ENCODE measurements at places on chromosomes 2 and 18.
A peak's percentile ranks its signal among the peaks of the same experiment; 100 is the strongest.

- no peak for DNase-seq
Observed at GRCh38 chr2:195313962-195314361, 343.1 kb upstream of the SLC39A10 start.

- DNase-seq: peak; percentile 74
Observed at GRCh38 chr2:43482961-43483360, 112.9 kb downstream of the THADA start.

DNA sequence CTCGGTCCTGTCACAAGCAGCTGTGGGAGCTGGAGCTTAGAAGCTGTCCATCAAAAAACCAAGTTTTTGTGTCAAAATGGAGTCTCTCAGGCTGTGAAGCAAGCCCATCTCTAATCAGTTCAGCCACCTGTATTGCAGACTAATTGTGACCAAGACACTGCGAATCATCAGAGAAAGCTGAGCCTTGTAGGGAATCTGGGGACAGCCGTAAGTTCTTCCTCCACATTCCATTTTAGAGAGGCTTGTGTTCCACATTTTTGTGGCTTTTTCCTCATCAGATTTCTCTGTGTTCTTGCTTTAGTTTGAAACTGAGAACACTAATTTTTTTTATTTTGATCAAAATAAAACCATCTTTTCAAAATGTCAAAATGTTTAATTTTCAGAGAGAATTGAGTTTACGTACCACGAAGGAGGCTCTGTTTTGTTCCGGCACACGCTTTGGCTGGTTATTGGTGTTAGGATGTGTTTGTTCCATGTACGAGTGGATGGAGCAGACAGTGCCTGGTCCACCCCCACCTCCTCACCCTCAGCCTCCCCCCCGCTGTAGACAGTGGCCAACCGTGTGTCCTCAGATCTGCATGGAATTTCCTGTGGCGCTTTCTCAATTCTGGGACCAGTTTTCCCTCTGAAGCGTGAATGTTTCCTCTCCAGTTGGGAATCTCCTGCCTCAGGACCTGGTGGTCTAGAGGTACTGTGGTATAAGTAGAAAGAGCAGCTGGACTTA, 140.8 kb downstream of the AGAP1 start:
- DNase-seq: peak; percentile 19

DNA sequence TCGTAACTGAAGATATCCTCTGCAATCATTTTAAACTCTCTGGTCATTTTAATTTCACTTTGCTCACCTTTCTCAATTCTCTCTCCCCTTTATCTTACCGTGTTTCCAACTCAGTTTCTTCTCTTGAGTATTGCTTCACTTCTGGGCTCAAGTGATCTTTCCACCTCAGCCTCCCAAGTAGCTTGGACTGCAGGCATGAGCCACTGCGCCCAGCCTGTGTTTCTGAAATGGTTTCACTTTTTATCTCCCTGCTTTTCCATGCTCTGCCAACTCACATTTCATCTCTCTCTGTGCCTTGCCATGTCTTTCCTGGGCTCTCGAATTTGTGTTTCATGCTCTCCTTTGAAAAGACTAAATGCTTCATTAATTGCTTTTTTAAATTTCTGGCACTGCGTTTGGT, 30.5 kb upstream of the TMEM131 start:
- DNase-seq: no peak

DNA sequence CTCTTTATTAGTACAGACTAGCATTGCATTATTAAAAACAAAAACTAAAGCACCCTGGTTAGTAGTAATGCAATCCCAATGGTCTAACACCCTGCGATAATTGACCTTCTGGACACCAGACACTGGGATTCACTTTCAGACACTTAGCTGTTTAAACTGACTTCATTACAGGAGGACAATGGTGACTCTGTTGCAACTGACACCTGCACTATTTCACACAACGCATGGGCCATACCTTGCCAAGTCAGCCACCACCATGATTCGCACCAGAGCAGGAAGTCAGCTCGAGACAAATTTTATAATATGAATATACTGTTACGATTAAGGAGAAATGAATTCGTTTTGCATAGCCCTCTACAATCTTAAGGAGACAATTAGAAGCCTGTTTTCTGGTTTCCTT, 150.7 kb downstream of the MEIS1 start:
- no peak for DNase-seq

DNA sequence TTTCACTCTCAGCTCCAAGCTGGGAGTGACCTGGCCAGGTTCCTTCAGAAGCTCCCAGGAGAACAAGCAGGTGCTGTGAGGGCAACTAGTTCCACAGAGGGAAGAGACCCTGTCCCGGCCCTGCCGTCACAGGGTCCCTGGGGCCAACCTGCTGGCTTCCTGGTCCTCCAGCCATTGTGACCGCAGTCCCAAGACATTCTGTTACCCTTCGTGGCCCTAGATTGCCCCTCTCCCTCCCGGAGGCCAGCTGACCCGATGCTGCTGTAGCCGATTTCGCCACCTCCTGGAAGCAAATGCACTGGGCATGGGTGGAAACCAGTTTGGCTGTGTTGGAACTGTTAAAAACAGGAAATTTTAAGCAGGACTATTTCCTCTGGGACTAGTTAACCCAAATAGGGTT, 55.4 kb downstream of the EPAS1 start:
- DNase-seq: no peak

DNA sequence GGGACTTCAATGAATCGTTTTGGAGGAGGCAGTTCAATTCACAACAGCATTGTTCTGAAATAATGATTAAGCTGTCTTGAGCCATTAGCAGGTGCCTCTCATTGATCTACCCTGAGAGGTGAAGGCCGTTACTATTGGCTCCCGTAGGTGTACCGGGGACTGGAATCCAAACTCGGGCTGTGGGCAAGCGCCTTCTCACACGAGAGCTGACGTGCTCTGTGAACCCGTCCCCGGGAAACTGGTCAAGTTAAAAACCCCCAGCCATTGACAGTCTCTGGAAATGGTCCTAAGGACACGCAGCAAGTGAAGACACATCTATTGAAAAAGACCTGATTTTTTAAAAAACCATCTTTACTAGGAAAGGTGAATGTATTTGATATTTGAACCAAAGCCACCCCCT, 8.1 kb upstream of the NFATC1 start:
- no peak for DNase-seq

GRCh38 chr2:3480352-3481010, 38.9 kb downstream of the ADI1 start:
- DNase-seq: no peak

DNA sequence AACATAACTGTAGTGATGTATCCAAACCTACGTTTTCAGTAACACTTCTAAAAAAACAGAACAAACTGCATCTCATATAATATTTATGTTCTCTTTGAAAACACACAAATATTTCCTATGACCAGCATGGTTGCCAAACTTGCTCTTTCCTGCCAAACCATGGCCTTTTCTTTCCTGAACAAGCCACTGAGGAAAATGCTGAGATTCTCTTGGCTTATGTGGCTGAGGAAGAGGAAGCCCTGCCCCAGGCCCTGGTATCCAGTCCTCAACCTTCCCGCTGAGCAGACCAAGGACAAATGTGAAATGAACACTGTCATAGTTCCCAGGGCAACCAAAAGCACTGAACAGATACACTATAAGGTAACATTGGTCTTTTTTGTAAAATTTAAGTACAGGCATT, 35.9 kb upstream of the NARS1 start:
- no peak for DNase-seq

DNA sequence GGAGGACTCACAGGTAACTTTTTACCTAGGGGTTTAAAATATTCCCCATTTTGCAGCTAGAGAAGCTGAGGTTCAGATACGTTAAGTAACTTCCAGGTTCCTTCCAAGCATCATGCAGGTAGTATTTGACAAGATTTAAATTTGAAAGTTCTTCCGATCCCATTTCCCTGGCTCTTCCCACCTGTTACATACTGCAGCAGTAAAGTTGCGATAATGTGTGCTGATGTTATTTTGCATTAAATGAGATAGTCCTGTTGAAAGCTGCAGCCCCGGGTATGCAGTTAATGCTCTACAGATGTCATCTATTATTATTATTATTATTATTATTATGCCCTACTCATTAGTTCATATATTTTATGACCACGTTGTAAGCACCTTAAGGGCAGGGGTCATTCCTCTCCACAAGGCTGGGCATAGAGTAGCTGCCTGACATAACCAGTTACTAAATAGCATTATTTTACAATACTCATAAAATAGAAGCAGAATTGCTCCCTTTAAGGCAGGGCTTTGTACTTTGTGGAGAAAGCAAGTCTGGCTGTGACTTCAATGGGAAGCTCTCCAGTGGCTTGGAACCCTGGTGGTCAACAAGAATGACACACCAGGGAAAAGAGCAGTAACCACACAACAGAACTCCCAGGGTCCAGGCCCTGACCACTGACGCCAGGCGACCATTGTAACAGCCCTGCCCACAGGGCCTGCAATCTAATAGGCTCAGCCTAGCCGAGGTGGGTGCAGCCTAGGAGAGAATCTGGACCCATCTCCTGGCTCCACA, 112.0 kb upstream of the STPG4 start:
- peak; percentile 68 for DNase-seq

- DNase-seq: no peak
Observed at GRCh38 chr2:38108907-38109731, 33.2 kb upstream of the CYP1B1 start.

- no peak for DNase-seq
Observed at GRCh38 chr2:98897746-98898145, 38.3 kb downstream of the CRACDL start.

- no peak for DNase-seq
Observed at GRCh38 chr2:5995832-5996231, 303.6 kb downstream of the SOX11 start.

- no peak for DNase-seq
Observed at GRCh38 chr2:62947403-62947802, 103.2 kb upstream of the OTX1 start.

DNA sequence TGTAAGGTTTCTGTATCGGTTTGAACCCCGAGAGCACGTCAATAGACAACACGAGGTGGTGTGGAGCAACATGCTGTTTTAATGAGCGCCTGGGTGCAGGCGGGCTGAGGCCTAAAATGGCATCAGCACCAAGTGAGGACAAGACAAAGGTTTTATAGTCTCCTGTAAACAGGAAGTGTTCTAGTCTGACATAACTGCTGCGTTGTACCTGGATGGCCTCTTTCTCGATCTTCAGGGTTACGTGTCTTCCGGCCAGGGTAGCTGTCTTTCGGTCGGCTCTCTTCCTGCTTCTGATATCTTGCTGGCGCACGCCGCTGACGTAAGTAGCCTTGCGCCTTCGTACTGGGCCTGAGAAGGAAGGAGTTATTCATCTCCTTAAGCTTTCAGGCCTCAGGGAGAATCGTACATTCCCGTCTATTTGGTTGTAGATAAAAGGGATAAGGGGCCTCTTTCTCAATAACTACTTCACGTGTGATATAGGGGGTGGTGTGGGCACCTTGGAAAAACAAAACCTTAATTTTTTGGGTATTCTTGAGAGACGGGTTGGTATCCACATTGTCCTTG, 53.5 kb downstream of the KYNU start:
- no peak for DNase-seq

DNA sequence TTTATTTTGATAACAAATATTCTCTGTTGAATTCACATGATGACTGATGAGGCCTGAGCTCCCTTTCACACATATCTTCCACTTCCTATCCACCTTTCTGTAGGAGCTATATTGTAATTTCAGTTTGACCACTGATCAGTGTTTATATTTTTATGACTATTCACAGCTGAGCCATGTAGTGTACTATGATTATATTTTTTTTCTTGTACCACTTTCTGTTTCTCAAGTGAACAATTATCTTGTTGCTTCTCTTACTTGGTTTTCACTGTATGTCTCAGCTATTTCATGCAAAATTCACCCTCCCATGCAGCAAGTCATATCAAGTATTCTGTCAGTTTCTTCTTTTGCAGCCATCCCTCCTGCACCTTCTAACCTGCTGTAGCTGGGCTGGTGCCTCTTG, 78.4 kb downstream of the TMEM247 start:
- no peak for DNase-seq

- no peak for DNase-seq
Observed at GRCh38 chr18:44181951-44182747, 498.5 kb upstream of the SETBP1 start.

DNA sequence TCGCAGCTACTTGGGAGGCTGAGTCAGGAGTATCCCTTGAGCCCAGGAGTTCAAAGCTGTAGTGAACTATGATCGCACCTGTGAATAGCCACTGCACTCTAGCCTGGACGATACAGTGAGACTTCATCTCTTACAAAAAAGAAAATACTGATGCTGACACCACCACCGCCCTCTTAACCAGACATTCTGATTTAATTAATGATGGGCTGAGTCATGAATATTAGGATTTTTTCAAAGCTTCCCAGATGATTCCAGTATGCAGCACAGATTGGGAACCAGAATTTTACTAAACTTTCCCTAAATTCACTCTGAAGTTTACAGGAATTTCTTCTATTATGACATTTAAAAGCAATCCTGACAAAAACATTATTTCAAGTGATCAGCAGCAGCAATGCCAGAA, 130.1 kb downstream of the ERBB4 start:
- DNase-seq: no peak

GRCh38 chr18:35127201-35127600, 86.0 kb downstream of the MAPRE2 start:
- DNase-seq: no peak

DNA sequence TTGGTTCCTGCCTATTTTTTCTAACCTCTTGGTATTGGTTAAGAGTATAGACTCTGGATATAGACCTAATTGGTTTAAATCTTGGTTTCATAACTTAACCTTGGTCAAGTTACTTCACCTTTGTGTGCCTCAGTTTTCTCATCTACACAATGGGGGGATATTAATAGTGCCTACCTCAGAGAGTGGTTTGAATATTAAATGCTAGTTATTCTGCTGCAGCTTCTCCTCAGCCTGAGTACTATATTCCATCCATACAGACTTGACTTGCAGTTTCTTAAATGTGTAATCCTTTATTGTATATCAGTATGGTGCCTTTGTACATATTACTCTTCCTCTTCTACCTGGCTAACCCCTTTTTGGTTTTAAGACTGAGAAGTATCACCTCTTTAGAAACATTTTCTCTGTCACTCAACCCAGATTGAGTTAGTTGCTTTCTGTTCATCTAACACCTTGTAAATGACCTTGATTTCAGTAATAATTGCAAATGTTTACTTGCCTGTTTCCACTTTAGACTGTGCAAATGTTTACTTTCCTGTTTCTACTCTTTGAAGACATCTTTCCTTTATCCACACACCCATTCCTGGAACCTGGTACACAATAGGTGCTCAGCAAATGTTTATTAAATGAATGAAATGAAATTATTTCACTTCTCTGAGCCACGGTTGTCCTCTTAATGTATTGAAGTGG, 6.6 kb downstream of the ACVR2A start:
- DNase-seq: no peak

GRCh38 chr2:223762853-223763252, 74.5 kb downstream of the AP1S3 start:
- peak; percentile 40 for DNase-seq

GRCh38 chr2:115248066-115248465, 805.6 kb downstream of the DPP10 start:
- DNase-seq: no peak

DNA sequence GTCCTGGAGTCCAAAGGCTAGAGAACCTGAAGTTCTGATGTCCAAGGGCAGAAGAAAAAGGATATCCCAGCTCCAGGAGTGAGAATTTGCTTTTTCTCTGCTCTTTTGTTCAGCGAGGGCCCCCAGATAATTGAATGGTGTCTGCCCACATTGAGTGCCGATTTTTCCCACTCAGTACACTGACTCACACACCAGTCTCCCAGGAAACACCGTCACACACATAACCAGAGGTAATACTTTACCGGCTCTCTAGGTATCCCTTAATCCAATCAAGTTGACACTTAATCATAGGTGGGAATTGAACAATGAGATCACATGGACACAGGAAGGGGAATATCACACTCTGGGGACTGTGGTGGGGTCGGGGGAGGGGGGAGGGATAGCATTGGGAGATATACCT, 161.5 kb downstream of the WDR7 start:
- no peak for DNase-seq

Data from astrocyte of the spinal cord (primary cell).